ENCODE measurements at places on chromosomes 5 and 9.

DNA sequence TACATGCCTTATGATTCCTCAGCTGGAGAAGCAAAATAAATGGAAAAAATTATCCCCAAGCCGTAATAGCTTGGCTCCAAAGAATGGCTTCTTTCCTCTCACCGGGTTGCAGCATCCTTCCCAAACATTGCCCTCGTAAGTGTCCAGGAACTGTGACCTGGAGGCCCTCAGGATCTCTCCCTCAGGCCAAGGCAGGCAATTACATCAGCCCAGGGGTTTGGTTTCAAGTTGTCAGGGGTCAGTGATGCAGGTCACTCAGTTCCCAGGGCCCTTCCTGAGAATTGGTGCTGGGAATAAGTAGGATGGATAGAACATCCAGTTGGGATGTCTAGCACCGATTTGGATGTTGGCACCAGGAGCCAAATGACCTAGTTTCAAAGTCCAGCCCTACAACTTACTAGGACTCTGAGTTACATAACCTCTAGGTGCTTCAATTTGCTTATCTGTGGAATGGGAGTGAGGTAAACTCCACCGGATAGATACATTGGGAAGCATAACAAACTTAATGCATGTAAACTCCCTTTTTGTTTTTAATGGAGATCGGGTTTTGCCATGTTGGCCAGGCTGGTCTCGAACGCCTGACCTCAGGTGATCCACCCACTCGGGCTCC is 133.5 kb upstream of the DAP start:
- no peak for DNase-seq

- DNase-seq = no peak
These were observed 93.9 kb downstream of the RFX3 start for GRCh38 chr9:3431890-3432289.

DNA sequence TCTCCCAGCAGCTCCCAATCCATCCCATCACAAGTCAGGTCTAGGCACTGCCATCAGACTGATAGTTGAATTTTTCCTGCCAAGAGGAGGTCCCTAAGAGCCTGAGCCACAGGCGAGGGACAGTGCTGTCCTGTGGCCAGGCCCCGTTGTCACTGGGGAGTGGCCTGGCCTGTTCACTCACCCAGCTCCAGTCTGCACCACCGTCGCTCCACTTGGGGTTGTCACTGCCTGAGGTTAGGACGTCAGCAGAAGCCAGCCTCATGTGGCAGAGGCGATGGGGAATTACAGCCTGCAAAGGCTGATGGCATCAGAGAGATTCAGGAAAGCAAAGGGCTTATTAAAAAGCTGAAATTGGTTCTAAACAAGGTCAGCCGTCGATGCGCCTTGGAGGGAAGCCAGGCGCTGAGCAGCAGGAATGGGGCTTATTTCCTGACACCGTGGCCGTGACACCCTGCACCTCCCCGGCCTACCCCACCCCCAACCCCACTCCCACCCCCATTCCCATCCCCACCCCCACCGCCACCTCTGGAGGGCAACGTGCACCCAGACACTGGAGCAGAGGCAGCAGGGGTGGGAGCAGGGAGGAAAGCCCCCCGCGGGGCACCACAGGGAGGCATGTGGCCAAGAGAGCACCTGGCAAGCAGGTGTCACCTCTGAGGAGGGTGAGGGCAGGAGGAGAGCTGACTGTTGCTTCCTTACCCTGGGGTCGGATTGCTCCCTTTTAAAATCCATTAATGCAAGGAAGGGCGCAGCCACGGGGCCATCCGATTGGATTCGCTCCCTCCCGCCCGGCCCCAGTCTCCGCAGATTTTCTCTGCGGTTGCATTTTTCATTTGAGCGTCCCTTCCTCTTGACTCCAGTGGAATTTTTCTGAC is 3.1 kb upstream of the DBH start:
- DNase-seq = no peak

DNA sequence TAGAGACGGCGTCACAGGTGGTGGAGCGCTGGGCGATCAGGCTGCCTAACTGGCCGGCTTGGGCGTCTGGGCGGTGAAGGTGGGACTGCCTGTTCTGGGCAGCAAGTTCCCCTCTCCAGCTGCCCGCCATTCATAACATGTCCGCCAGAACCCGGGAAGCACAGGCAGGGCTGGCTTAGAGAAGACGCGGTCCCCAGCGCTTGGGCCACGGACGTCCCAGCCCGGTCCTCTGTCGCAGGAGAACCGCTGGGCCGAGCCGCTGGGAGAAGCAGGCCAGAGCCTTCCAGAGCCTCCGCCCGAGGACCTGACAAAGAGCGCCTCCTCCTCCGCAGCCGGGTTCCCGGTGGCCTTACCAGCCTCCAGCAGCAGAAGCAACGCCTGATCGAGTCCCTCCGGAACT is 15.2 kb upstream of the HAND1 start:
- DNase-seq = no peak

DNA sequence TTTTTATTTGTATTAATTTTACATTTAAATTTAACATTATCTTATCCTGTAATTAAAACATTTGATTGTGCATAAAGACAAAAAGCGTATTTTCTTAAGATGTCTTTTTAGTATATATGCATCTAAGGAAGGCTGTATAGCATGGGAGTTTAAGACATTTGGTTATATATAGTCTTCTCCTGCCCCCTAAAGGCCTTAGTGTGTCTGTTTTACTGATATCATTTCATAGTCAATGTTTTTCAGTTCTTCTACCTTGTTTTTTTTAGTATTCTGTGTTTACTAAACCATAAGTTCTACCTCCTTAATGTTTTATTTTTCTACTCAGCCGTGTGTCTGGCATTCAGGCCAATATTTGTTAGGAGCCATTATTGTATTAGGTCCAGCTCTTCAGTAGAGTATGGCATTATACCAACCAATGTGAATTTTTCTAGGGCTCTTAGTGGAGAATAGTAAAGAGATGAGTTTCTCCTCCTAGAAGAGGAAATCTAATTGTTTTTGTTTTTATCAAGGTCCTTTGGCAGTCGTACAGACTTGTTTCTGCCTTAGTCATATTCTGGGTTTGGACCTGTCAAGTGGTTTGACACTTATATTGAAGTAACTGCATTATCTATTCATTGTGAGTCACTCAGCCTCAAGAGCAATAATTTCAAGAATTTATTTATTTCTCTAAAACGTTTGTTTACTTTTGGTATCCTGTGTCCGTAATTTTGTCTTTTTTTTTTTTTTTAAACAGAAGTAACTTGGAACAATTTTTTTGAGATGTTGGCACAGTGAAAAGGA is 74.8 kb downstream of the SLF1 start:
- DNase-seq = no peak

- DNase-seq = no peak
These were observed 21.9 kb upstream of the TTC39B start for GRCh38 chr9:15328946-15329345.

GRCh38 chr5:88769165-88769564 is 113.8 kb downstream of the MEF2C start:
- DNase-seq = no peak

- no peak for DNase-seq
These were observed 1.9 kb downstream of the NOP16 start for GRCh38 chr5:176386491-176386890.

DNA sequence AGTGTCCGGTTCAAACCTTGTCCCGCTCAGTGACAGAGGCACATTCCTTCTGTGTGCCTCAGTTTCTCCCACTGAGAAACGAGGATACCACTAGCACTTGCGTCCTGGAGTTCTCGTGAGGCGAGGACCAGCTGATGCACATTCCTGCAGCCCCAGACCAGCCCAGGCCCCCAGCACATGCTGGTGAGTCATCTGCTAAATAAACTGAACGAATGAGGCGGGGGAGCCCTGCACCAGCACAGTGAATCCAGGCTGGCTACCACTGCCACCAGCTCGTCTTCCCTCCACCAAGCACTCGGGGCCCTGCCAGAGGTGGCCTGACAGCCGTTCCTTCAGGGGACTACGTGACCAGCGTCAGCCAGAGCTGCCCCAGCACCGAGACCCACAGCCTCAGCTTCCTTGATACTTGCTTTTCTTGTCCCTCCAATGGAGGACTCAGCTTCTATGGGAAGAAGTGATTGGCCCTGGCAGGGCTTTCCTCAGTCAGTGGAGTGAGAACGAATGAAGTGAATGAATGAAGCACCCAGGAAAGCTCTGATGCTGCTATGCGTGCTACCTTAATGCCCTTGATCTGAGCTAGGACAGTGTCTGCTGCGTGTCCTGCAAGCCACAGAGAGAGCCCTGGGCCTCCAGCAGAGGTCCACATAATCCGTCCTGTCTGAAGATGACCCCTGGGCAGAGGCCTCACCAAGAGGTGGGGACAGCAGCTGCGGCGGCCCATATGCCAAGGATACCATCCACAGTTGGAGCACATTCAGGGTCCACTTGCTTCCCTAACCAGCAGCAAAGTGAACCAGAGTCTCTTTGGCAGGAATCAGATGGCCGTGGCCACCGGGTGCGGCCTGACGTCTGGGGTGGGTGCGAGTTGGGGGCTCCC is 13.5 kb upstream of the BARX1 start:
- no peak for DNase-seq

GRCh38 chr9:70924380-70924779 is 197.0 kb downstream of the TRPM3 start:
- no peak for DNase-seq

GRCh38 chr9:25994605-25995004 is 316.4 kb upstream of the TUSC1 start:
- no peak for DNase-seq

DNA sequence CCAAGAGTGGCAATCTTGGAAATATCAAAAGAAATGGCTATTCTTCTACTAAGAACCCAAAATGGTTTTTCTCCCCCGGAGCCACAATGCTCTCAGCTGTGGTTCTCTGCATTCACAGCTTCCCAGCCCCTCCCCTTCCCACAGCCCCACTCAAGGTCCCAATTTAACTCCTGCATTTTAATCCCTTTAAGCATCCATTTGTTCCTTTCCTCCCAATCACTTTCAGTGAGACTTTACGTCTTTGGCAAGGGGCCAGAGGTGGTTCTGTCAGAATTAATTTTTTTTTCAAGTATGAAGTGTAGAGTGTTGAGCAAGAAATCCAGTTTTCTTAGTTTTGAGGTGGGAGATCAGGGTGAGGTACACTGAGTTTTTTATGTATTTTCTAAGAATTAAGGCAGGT is 256.9 kb downstream of the GLIS3 start:
- DNase-seq = no peak

GRCh38 chr5:54136516-54137440 is 173.6 kb downstream of the ARL15 start:
- DNase-seq = no peak

DNA sequence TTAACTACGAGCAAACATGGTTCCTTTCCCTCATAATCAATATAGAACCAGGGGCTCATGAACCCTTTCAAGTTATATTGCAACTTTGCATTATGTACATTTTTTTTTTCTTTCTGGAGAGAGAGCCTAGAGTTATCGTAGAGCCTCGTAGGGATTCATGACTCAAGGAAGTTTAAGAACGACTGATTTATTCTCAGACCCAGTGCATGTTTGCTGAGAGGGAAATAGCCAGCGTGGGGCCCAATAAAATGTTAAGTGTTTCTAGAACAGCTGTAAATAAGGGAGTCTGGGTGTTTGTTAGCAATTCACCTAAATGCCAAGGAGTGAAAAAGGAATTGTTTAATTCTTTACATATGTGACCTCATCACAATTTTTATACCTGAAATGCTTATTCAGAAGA is 119.0 kb upstream of the KLF9 start:
- DNase-seq = no peak
